ENCODE measurements at places on chromosomes 1 and 21.

- DNase-seq = no peak
Observed at GRCh38 chr1:169184812-169185211, 78.3 kb downstream of the ATP1B1 start.

- DNase-seq = no peak
Observed at GRCh38 chr1:232676307-232676706, 46.4 kb upstream of the SIPA1L2 start.

GRCh38 chr1:28482702-28483101 lies 23.1 kb upstream of the RCC1 start:
- DNase-seq = no peak

GRCh38 chr21:39009587-39010225 lies 173.5 kb downstream of the PSMG1 start:
- DNase-seq = no peak

- no peak for DNase-seq
Observed at GRCh38 chr1:19411612-19412011, 73.7 kb downstream of the CAPZB start.

GRCh38 chr1:182965861-182966260 lies 12.9 kb upstream of the SHCBP1L start:
- no peak for DNase-seq

GRCh38 chr1:65503427-65503826 lies 83.0 kb downstream of the LEPR start:
- DNase-seq = peak; percentile 51

DNA sequence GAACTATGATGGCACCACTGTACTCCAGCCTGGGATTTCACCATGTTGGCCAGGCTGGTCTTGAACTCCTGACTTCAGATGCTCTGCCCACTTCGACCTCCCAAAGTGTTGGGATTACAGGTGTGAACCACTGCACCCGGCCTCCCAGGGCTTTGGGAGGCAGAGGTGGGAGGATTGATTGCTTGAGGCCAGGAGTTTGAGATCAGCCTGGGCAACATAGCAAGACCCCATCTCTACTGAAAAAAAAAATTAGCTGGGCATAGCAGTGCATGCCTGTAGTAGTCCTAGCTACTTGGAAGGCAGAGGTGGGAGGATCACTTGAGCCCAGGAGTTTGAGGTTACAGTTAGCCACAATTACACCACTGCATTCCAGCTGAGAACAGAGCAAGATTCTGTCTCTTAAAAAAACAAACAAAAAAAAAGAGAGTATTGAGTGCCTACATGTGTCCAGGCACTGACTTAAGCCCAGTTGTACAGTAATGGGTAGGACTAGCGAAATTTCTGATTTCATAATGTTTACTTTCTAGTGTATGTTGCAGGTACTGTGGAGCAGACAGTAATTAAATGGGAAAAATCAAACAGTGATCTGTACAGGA lies 4.2 kb downstream of the MANEAL start:
- no peak for DNase-seq

DNA sequence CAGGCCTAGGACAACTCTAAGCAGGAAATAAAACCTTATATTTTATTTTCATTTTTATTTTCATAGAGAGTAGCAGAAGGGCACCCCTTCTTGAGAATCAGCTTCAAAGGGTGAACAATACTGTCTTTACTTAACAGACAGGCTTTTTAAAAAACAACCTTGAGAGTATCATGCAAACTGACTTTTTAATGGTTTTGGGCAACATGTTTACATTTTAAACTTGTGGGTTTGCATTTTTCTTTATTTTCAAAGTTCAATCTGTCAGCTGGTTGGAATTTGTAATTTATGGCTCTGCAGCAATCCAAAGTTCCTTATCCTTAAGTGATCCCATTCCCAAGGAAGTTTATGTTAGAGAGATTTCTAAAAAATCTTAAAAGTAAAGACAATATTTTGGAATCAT lies 392.3 kb upstream of the ADAMTS5 start:
- no peak for DNase-seq

DNA sequence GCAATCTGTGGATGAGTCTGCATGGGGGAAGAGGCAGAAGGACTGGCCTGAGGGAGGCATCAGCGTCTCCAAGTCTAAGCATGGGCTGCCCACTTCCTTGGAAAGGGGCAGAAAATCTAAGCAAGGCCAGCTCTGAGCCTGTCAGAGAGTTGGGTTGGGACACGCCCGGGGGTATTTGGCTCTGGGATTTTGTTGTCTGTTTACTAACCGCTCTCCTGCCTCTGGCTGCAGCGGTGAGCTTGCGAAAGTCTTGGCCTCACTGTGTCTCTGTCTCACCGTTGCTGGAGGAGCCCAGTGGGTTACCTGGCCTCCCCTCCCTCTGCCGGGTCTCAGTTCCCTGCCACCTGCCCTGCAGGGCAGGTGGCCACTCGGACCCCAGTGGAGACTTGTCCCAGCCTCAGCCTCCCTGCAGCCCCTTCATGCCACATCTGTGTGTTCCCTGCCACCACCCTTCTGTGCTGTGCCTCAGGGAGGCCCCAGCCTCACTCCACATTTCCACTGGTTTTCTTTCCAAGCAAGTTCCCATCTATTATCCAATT lies 33.7 kb downstream of the EDN2 start:
- DNase-seq = no peak

All from retinal pigment epithelial cell (primary cell).